ENCODE measurements at places on chromosomes 7 and 10.

- no peak for DNase-seq
Observed at GRCh38 chr7:137258552-137258951, 85.0 kb downstream of the PTN start.

DNA sequence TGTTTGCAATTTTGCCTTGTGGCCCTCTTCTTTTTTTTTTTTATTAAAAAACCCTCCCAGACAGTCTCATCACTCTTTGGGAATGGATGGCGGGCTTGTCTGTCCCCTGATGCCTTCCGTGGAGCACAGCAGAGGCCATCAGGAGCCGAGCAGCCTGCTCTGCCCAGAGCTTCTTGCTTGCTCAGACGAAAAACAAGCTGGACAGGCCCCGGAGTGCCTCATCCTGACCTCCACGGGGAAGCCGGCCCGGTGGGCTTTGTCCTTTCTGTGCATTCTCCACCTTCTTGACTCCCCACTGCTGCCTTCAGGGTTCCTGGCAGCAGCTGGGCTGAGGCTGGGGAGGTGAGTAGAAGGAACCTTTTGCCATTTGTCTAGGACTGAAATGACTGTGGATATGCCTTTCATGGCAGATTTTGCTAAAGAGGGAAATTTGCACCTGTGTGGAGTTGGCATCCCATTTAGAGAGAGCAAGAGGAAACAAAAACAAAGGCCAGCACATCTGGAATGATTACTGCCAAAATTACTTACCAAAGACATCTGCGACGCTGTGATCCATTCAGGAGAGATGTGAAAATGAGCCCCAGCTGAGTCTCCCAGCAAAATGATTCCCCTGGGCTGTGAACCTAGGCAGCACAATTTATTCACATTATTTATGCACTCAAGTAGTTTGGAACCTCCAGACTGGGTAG, 108.3 kb downstream of the AOAH start:
- DNase-seq, result no peak

GRCh38 chr10:12777840-12778585, 223.5 kb downstream of the CCDC3 start:
- DNase-seq, result no peak

GRCh38 chr10:87829986-87830729, 12.1 kb upstream of the ATAD1 start:
- DNase-seq, result no peak

DNA sequence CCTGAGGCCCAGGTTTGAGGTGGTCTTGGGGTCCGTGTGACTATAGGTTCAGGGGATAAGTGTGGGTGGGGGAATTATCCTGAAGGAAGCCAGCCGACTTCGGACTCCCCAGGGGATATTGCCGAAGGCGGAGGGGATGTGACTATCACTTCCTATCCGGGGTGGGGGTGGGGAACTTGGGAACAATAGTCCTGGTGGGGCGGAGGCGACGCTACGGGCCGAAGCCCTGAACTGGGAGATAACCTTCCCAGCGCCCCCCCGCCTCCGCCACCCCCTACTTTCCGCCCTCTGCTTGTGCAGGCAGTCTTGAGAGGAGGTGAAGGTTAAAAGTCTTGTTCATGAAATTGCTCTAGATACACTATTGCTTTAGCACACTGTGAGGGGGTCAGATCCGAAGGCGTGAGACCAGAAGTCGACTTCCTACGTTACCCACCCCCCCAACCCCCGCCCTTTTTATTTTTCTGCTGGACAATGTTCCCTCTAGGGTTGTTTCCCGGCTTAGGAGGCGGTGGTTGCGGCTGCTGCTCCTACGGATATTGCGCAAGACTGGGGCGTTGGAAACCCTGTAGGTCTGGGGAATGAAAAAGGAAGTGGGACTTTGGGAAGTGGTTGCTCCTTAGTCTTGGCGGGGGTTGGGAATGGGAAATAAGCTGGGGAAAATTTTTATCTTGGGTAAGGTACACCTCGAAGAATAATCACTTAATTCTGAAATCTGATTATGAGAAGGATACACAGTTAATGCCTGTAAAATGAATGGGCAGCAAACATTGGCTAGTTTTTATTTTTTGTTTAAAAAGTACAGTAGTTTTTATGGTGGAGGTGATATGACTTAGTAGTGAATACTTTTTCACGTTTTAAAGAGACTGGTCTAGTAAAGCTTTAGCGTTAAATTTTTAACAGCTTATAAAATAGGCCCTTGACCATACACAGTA, 1.5 kb downstream of the PTPN12 start:
- DNase-seq, result peak; percentile 79

DNA sequence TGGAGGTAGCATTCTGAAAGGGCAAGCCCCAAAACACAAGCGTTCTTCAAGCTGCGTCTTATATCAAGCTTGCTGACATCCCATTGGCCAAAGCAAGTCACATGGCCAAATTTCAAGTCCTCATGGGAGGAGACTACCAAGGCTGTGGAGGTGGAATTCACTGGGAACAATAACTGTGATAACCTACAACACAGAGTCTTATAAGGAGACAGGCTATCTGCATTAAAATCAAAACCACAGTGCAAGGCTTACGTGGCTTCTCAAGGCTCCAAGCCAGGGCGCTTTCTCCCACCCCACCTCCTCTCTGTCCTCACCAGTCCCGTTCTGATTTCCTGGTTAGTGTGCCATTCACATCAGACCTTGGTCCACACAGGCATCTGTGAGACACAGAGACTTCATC, 39.4 kb downstream of the ADRB1 start:
- DNase-seq, result no peak

- no peak for DNase-seq
Observed at GRCh38 chr10:48901319-48901718, 38.3 kb downstream of the LRRC18 start.

DNA sequence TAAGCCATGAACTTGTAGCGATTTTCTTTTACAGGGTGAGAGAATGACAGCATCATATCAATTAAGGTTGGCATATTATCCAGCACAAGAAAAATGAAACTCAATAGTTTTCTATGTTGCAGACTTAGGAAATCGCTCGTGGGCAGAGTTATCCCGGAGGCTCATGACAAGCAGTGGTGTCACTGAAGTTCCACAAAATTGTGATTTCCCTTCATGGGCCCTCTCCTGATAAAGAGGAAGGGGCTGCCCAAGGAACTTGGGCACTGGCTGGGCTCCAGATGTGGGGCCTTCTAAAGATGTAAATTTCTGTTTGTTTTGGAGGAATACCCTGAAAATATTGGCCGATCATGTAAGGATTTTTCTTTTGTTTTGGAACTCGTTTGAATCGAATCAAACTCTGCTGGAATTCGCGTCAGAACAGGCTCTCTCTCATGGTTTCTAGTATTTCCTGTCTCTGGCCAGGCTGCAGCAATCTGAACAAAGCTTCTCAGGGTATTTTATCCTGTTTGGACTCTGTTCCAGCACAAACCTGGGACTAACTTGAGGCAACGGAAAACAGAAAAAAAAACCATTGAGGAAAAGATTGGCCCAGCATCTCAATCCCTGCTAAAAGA, 340.6 kb upstream of the NRP1 start:
- no peak for DNase-seq

GRCh38 chr10:104329735-104330134, 8.5 kb downstream of the ITPRIP start:
- DNase-seq, result peak; percentile 36

DNA sequence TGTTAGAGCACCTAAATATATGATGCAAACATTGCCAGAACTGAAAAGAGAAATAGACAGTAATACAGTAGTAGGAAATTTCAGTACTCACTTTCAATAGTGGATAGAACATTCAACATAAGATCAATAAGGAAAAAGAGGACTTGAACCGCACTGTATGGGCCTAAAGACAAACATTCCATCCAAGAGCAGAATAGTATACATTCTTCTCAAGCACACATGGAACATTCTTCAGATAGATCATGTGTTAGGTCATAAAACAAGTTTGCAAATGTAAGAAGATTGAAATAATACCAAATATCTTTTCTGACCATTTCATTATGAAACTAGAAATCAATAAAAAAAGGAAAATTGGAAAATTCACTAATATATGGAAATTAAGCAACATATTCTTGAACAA, 185.4 kb upstream of the FOXP2 start:
- DNase-seq, result no peak

DNA sequence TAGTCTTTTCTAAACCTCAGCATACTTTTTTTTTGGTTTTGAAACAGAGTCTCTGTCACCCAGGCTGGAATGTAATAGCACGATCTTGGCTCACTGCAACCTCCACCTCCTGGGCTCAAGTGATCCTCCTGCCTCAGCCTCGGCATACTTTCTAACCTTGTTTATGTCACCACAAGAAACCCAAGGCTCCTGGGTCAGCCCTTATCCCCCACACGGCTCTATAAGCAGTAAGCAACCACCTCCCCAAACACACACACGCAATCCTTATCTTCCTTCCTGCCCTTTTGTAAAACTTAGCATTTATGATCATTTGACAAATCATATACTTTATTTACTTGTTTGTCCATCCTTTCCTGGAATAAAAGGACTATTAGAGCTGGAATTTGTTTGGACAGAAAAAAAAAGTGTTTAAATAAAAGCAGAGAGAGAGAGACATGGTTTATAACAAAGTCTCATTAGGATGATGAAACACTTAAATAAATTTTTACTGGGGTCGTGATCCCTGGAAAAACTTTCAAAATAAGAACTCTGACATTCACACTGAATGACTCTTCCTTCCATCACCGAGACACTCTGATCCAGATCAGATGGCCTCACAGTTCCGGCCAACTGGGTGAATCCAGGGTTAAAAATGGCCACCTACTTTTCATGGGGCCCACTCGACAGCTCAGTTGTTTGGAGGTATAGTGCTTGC, 72.7 kb upstream of the PIK3CG start:
- DNase-seq, result no peak

GRCh38 chr10:98456043-98456570, 9.4 kb upstream of the HPS1 start:
- no peak for DNase-seq

DNA sequence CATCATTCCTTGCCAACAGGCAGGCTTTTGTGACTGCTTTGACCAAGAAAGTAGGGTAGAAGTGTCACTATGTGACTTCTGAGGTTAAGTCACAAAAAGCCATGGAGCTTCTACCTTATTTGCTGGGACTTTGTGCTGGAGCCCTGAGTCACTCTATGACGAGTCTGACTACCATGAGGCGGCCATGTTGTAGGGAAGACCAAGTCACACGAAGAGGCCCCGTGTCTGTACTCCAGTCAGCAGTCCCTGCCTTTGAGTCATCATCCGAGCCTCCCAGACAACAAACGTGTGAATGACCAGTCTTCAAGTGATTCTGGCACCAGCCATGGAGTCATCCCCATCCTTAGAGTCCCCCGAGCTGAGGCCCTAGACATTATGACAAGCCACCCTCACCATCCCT, 3.5 kb upstream of the MYL10 start:
- no peak for DNase-seq

DNA sequence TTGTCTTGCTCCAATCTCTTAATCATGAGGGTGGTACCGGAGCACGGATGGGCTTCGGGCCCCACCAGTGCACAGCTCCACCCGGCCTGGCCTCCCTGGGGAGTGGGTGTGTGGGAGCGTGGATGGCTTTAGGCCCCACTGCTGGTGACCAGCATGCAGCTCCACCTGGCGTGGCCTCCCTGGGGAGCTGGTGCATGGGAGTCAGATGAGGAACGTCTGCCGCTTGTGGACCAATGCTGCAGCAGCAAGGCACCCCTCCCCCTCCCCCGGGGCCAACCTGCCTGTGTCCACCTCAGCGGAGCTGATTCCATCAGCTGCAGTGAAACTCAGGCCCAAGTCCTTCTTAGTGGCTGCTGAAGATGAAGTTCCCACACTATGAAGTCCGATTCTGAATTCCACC, 511.4 kb downstream of the PTPRN2 start:
- DNase-seq, result no peak

GRCh38 chr10:123485341-123485960, 180.7 kb upstream of the GPR26 start:
- DNase-seq, result no peak

- no peak for DNase-seq
Observed at GRCh38 chr7:96304573-96304972, 17.3 kb downstream of the SLC25A13 start.

- no peak for DNase-seq
Observed at GRCh38 chr10:53025172-53025711, 252.7 kb upstream of the MBL2 start.

DNA sequence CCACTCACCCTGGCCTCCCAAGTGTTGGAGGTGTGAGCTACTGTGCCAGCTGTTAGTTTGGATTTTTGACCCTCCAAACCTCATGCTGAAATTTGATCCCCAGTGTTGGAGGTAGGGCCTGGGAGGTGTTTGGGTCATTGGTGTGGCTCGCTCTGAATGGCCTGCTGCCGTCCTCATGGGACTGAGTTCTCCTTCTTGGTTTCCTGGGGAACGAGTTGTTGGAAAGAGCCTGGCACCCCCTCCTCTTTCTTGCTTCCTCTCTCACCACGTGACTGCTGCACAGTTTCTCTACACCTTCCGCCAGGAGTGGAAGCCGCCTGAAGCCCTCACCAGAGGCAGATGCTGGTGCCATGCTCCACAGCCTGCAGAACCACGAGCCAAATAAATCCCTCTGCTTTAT, 253.5 kb downstream of the PHTF2 start:
- no peak for DNase-seq

DNA sequence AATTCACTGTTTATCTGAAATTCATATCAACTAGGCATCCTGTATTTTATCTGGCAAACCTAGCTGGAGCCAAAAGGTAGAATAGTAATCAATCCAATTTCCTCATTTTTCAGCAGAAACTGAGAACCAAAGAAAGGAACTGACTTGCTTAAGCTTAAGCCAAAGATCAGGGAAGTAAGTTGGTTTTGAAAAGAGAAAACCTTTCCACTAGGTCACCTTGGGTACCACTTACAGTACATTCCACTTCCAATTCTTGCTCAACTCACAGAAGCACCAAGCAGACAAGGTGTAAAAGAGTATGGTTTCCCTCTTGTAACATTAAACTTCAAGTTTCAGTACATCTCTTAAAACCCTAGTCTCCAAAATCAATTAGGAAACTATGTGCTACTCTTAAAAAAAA, 79.6 kb downstream of the ZFAND4 start:
- DNase-seq, result no peak

- DNase-seq, result no peak
Observed at GRCh38 chr10:114000457-114001010, 43.1 kb upstream of the ADRB1 start.

GRCh38 chr10:98415731-98416119, 743 bp upstream of the PYROXD2 start:
- peak; percentile 43 for DNase-seq

GRCh38 chr10:48377751-48378530, 71.5 kb downstream of the MAPK8 start:
- no peak for DNase-seq

DNA sequence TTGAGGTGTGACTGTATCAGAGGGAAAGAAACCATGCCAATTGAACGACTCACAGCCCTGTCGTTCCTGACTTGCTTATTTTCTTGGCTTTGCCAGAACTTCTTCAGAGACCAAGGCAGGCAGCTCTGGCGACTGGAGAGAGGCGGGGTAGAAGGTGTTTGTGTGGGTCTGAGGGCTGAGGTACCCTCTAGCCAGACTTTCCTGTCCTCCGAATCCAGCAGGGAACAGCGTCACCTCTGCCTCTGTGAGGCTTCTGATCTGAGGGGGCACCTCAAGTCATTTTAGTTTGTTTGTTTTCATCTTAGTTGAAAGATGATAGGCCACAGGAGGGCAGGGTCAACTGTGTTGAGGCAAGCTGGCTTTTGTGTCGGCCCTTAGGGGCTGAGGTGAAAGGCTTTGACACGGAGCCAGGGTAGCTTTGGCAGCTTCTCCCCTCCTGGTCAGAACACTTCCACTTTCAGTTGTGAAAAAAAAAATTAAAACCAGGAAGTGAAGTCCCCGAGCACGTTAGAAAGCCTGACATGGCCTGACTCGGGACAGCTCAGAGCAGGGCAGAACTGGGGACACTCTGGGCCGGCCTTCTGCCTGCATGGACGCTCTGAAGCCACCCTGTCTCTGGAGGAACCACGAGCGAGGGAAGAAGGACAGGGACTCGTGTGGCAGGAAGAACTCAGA, 1.9 kb downstream of the ACSL5 start:
- no peak for DNase-seq
